Progenitor cell of endocrine pancreas (in vitro differentiated cells): ENCODE measurements at places on chromosomes 4 and X.

GRCh38 chr4:67809502-67809901 is 55.3 kb upstream of the GNRHR start:
- H3K4me3 ChIP-seq = no peak overlapping the region
- no peak for DNase-seq
- no peaks in the 10 kb centered on the region for H3K27me3 ChIP-seq
- no peaks in the 10 kb centered on the region for H3K4me1 ChIP-seq
- H3K27ac ChIP-seq = no peak overlapping the region

GRCh38 chr4:1014291-1015167 is 3.1 kb downstream of the FGFRL1 start:
- no peak for DNase-seq
- H3K27ac ChIP-seq = no peak overlapping the region
- H3K4me1 ChIP-seq = peaks cover 23% of the 10 kb centered on the region
- H3K27me3 ChIP-seq = no peaks in the 10 kb centered on the region

DNA sequence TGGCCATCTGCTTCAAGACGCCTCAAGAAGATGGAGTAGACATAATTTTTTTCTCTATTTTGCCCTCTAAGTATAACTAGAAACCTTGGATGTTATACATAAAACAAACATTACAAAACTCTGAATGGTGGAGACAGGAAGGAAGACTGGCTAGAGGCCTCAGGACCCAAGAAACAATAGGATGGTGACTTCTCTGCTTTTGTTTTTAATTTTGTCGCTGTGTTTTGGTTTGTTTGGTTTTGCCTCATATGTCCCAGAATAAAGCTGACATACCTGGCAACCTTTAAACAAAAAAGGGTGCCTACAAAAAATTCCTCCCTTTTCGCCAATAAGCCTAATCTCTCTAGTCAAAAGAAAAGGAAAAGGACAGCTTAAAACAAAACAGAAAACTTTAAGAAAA is 109.1 kb downstream of the PPP4R3C start:
- H3K4me3 ChIP-seq = no peak overlapping the region
- H3K27ac ChIP-seq = no peak overlapping the region
- DNase-seq = no peak

DNA sequence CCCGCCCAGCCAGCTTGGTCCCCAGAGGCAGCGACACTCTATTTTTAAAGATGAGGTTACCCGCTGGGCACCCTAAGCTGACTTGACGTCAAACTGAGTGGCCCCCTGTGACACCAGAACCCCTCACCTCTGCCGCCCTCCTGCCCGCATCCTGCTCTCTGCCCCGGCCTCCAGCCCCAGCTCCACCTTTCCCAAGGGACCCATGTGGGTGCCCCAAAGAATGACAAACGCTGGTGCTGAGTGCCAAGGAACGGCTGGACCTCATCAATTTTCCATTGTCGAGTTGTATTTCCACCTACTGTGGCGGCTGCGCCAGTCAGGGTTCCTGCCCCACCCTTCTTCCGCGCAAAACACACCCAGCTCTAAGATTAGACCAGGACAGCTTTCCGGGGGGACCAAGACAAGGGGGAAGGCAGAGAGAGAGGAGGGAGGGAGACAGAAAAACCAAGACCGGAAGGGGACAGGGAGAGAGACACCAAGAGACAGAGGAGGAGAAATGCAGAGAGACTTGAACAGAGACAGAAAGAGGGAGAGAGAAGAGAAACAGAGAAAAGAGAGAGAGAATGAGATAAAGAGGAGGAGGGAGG is 2.0 kb downstream of the PRKX start:
- no peak overlapping the region for H3K27ac ChIP-seq
- peaks cover 16% of the 10 kb centered on the region for H3K4me1 ChIP-seq
- peak overlapping the region; percentile 84 for H3K4me3 ChIP-seq
- peaks cover 42% of the 10 kb centered on the region for H3K27me3 ChIP-seq

DNA sequence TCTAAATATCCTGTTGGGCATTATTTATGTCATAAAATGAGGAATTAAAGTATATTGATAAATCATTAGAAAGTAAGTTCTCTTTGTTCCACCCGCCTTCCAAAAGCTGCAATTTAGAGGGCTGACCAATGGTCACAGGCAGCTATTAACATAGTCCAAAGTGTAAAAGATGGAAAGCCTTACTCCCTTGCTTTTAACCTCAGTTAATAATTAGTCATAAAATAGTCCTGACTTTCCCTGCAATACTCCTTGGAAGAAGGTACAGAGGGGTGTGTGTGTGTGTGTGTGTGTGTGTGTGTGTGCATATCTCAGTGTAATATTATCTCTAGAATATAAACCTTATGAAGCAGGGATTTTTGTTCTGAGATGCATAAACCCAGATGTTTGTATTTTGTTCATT is 275.4 kb downstream of the FAT4 start:
- no peaks in the 10 kb centered on the region for H3K36me3 ChIP-seq
- no peak for DNase-seq
- peaks cover 9% of the 10 kb centered on the region for H3K4me1 ChIP-seq
- no peak overlapping the region for H3K27ac ChIP-seq
- H3K4me3 ChIP-seq = no peak overlapping the region

- no peak overlapping the region for H3K4me3 ChIP-seq
- no peak overlapping the region for H3K27ac ChIP-seq
- H3K27me3 ChIP-seq = peaks cover 69% of the 10 kb centered on the region
- H3K36me3 ChIP-seq = no peaks in the 10 kb centered on the region
- H3K4me1 ChIP-seq = peaks cover 10% of the 10 kb centered on the region
These were observed 98.1 kb upstream of the MSX1 start for GRCh38 chr4:4761128-4761982.

DNA sequence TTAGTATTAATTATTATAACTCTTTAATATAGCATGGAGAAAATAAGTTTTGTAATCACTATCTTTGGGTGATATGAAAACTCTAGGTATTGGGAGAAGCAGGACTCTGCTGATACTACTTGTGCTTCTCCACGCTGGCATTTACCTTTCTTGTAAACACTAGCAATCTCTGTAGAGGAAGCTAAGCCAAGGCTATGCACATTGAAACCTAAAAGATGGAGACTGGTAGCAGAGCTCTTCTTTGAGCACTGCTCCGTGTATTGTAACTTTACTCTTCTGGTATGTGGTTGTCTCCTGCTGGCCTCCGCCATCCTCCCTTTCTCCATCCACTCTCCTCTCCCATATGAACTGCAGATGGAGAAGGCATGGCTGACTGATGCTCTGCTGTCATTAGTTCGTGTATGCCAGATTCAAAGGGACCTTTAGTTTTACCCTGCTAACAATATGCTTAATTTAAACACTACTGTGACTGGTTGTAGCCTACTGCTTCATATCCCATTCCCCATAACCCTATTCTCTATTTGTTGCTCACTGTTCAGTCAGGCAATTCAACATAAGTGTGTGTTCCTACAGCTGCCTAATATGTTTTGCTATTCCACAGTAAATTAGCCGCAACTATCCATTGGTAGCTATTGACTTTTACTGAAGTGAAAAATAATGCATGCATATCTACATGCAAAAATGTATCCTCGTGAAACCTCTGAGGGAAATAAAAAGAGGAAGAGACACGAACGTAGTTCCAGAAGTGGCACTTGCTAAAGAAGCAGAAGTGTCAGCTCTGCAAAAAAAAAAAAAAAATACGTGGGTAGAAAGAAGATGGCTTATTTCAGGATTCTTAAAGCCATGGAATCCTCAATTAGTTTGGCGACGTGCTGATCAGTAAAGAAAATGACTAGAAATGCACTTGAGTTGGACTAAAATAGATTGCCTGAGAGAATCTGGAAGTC is 55.6 kb upstream of the CCSER1 start:
- H3K27ac ChIP-seq = no peak overlapping the region
- H3K27me3 ChIP-seq = peaks cover 14% of the 10 kb centered on the region
- H3K4me3 ChIP-seq = no peak overlapping the region
- DNase-seq = no peak
- H3K36me3 ChIP-seq = no peaks in the 10 kb centered on the region
- peaks cover 12% of the 10 kb centered on the region for H3K4me1 ChIP-seq

DNA sequence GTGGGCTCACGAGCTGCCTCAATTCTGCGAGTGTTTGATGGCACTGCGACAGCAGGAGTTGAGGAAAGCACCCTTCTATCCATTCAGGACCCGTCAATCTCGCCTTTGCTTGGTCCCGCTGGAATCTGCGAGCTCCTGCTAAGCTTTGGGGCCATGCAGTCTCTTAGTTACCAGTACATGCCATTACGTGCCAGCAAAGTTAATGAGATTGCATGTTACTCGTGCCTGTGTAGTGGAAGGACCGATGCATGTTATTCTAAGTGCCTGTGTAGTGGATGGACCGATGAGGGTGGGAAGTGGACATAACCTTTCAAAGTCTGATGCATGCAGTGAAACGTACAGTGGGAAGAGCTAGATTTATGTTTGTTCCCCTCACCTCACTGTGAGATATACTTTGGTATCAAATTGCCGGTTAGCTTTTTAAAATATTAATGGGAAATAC is 569 bp downstream of the RPS3A start:
- no peaks in the 10 kb centered on the region for H3K27me3 ChIP-seq
- H3K4me3 ChIP-seq = peak overlapping the region; percentile 93
- DNase-seq = no peak
- peaks cover 30% of the 10 kb centered on the region for H3K36me3 ChIP-seq

- H3K27ac ChIP-seq = no peak overlapping the region
- H3K27me3 ChIP-seq = peaks cover 94% of the 10 kb centered on the region
- no peak for DNase-seq
These were observed 1.3 kb downstream of the HTR2C start for GRCh38 chrX:114584983-114585842.

DNA sequence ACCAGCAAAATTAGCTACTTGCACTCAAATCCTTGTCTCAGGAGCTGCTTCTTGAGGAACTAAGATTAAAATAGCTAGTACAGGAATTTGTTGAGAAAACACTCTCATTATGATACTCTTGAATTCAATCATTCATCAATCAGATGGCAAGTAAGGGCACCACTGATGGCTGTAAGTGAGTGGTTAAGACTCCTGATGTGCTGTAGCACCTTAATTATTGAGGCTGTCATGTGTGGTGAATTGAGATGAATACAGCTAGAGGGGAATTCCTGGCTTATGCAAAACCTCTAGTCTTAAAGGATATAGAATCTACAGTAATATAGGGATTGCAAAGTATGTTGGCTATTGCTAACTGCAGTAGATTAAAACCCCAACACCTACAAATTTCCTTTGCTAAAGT is 509.1 kb downstream of the IQCM start:
- no peak overlapping the region for H3K4me3 ChIP-seq
- H3K27ac ChIP-seq = no peak overlapping the region
- DNase-seq = no peak
- no peaks in the 10 kb centered on the region for H3K4me1 ChIP-seq
- no peaks in the 10 kb centered on the region for H3K36me3 ChIP-seq

GRCh38 chr4:60327651-60328050 is 872.5 kb upstream of the ADGRL3 start:
- no peak overlapping the region for H3K27ac ChIP-seq
- no peaks in the 10 kb centered on the region for H3K4me1 ChIP-seq
- no peak for DNase-seq
- no peak overlapping the region for H3K4me3 ChIP-seq
- H3K27me3 ChIP-seq = no peaks in the 10 kb centered on the region

- peak overlapping the region; percentile 22 for H3K27ac ChIP-seq
- no peak for DNase-seq
- no peak overlapping the region for H3K4me3 ChIP-seq
- H3K36me3 ChIP-seq = no peaks in the 10 kb centered on the region
- H3K27me3 ChIP-seq = no peaks in the 10 kb centered on the region
These were observed 157.3 kb downstream of the CPEB2 start for GRCh38 chr4:15159477-15160019.

DNA sequence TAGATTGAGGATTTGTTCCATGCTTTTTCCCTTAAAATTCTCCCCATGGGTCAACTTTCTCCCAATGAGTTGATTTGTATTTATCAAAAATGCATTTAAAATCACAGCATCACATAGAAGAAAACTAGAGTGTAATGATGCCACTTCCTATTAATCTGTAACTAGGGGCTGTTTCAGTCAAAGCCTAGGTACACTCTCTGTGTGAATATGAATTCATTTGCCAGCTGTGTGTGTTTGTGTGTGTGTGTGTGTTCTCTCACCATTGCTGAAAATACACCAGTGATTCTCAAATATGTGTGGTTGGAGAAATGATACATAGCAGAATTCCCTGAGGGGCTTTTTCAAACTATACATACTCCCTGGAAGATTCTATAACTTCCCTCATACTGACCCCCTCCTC is 546.5 kb downstream of the KLHL13 start:
- H3K36me3 ChIP-seq = no peaks in the 10 kb centered on the region
- no peaks in the 10 kb centered on the region for H3K27me3 ChIP-seq
- DNase-seq = no peak
- no peak overlapping the region for H3K27ac ChIP-seq
- peaks cover 6% of the 10 kb centered on the region for H3K4me1 ChIP-seq
- no peak overlapping the region for H3K4me3 ChIP-seq

DNA sequence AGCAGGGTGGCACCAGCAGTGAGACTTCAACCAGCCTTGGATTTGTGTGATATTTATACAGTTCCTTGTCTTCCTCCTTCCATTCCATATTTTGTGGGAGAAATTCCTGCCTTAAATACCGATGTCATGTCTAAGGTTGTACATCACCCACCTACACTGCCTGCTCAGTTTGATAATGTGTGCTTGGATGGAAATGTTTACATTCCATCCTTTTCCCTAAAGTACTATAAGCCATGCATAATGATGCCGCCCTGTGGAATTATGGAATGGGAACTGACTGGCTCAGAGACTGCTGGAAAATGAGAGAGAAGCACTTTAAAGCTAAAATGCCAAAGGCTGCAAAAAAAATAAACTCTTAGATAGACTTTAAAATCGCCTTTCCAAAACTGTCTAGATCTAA is 11.3 kb upstream of the GLUD2 start:
- H3K27me3 ChIP-seq = no peaks in the 10 kb centered on the region
- H3K27ac ChIP-seq = no peak overlapping the region
- DNase-seq = no peak
- H3K4me1 ChIP-seq = no peaks in the 10 kb centered on the region
- no peaks in the 10 kb centered on the region for H3K36me3 ChIP-seq
- no peak overlapping the region for H3K4me3 ChIP-seq

DNA sequence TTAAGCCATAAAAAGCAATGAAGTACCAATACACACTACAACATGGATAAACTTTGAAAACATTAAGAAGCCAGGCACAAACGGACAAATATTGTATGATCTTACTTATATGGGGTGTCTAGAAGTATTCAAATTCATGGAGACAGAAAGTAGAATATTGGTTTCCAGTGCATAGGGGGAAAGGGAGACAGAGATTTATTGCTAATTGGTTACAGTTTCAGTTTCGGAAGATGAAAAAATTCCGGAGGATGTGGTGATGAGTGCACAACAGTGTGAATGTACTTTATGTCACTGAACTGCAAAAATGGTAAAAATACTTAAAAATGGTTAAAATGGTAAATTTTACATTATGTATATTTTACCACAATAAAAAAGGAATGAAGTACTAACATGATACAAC is 5.1 kb upstream of the PRDX4 start:
- no peaks in the 10 kb centered on the region for H3K36me3 ChIP-seq
- no peak overlapping the region for H3K4me3 ChIP-seq
- no peak for DNase-seq
- peaks cover 29% of the 10 kb centered on the region for H3K4me1 ChIP-seq
- no peak overlapping the region for H3K27ac ChIP-seq

DNA sequence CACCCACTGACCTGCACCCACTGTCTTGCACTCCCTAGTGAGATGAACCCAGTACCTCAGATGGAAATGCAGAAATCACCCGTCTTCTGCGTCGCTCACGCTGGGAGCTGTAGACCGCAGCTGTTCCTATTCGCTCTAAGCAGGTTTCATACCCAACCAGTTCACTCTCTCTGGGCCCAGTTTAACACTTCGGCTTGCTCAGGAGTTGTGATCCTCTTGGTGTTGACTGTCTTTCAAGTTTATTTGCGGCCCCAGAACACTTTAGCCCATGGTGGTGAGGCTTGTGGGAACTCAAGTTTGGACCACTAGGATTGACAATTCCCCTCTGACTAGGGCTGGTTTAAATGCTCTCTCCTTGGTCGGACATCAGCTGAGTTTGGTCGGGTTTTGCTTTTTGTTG is 147.0 kb downstream of the DACH2 start:
- no peaks in the 10 kb centered on the region for H3K4me1 ChIP-seq
- H3K4me3 ChIP-seq = peak overlapping the region; percentile 63
- no peaks in the 10 kb centered on the region for H3K27me3 ChIP-seq
- H3K36me3 ChIP-seq = no peaks in the 10 kb centered on the region
- DNase-seq = no peak
